ENCODE measurements at places on chromosomes 1 and 21.

DNA sequence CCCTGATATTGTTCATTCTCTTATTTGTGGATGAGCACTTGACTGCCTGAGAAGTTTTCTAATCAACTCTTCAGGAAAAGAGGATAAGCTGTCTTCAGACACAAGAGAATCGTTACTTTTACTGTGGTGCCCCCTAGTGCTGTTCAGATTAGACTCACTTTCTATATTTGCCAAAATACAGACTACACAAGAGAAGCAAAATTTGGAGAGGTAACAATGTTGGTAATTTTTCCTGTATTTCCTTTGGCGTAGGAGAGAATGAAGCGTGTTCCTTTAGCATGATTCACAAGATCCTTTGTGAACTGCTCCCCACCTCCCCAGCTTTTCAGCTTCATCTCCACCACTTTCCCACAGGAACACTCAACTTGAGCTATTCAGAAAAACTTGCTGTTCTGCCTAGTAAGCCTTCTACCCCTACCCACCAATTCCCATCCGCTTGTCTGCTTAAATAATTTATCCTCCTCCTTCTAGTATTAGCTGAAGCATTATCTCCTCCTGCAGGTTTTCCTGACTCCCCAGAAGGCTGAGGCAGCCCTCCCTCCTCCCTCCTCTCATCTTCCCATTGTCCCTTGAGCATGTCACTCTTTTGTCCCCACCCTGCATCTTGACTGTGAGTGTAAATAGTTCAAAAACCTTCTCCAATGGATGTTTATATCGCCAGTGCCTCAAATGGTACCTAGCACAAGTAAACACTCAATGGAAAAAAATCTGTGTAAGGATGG, 4.5 kb downstream of the TNFSF4 start:
- DNase-seq = peak; percentile 68

DNA sequence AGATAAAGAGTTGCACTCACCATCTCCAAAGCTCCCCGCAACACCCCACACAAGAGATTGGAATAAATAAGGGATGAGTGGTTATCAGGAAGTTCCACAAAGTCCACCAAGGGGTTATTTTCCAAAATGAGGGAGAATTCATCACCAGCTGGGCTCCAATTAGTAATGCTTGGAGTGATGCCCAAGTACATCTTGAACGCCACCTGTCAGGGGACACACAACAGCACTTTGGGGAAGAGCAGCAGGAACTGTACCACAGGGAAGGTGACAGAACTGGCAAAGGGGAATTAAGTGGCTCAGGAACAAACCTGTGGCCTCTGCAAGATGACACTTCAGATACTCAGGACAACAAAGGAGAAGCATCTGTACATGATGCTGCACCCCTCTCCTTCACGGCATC, 11.5 kb downstream of the TRAPPC3 start:
- DNase-seq = no peak

- no peak for DNase-seq
Observed at GRCh38 chr21:43921979-43922945, 57.2 kb downstream of the AGPAT3 start.

- no peak for DNase-seq
Observed at GRCh38 chr21:34603710-34604057, 11.2 kb downstream of the RCAN1 start.

- DNase-seq = no peak
Observed at GRCh38 chr1:57799490-57800115, 375.7 kb upstream of the DAB1 start.

DNA sequence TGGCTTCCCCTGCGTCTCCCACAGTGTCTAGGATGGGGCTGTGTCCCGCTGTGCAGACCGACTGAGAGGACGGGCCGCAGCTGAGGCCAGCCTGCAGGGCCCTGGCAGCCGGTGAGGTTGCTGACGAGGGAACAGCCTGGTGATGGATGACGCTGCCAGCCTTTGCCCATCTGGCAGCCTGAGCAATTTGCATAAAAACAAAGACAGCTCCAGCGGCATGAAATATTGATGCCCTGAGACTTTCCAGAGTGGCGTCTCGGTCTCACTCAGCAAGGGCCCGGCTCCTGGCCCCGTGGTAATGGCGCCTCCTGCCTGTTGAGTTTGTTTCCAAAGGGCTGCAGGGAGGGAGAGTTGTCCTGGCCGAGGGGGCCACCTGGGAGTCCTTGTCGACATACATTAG, 19.1 kb upstream of the KCNA10 start:
- DNase-seq = no peak

- no peak for DNase-seq
Observed at GRCh38 chr1:239952348-239953308, 139.1 kb upstream of the FMN2 start.

GRCh38 chr1:145784409-145784808, 39.5 kb downstream of the RNF115 start:
- DNase-seq = peak; percentile 10

- DNase-seq = no peak
Observed at GRCh38 chr21:31895077-31895835, 22.4 kb downstream of the HUNK start.

DNA sequence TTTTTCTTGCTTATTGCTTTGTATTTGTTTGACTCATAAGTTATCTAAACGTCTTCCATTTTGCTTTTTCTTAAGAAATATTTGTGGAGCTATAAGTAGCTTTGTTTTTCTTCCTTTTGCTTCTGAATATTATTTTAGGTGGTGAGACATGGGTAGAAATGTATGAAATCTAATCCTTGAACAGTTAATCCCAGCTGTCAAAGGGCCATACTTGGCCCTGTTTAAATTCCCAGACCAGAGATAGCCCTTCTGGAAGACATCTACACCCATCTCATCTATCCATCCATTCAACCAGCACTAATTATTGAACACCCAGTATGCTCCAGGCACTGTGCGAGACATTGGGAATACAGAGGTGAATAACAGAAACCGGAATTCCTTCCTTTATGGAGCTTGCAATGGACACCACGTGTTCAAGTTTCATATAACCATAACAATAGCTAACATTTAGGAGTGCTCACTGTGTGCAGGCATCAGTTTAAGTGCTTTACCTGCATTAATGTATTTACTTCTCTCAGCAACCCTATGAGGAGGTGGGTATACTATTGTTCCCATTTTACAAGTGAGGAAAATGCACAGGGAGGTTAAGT, 8.7 kb downstream of the TACSTD2 start:
- no peak for DNase-seq

GRCh38 chr1:27525296-27526272, 35.6 kb upstream of the WASF2 start:
- DNase-seq = peak; percentile 65

Data from bronchial epithelial cell (primary cell).